ENCODE measurements at places on chromosomes 5 and 9.

GRCh38 chr5:126104341-126104740 is 318.9 kb upstream of the GRAMD2B start:
- no peak for DNase-seq

DNA sequence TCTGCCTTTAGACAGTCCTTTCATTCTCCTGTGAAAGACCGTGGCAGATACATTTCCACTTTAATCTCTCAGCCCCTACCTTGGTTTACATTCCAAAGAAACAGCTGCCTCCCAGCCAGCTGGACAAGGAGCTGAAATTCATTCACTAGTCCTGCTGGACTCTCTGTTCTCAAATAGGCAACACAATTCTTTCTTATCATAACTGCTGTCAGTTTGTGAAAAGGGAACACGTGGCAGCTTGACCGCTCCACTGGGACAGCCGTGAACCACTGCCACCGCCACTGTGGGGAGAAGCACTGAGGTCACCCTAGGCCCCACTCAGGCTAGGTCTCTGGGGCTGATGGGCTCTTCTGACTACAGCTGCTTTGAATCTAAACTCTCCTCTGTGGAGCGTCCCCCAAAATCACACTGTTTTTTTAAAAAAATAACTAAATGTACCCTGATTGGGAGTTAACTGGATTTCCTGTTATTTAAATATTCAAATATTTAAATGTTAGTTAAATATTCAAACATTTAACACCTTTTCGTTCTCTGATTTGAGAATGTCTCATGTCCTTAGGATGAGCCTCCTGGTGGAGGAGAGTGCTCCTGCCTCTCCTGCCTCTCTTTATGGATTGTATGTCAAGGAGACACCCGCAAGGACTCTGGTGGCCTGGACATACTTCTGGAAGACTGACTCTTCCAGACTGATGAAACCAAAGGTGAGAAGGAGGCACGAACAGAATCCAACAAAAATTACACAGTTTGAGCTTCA is 120.1 kb downstream of the BOD1 start:
- no peak for DNase-seq

- DNase-seq: no peak
These were observed 81.6 kb downstream of the NREP start for GRCh38 chr5:111675201-111675934.

DNA sequence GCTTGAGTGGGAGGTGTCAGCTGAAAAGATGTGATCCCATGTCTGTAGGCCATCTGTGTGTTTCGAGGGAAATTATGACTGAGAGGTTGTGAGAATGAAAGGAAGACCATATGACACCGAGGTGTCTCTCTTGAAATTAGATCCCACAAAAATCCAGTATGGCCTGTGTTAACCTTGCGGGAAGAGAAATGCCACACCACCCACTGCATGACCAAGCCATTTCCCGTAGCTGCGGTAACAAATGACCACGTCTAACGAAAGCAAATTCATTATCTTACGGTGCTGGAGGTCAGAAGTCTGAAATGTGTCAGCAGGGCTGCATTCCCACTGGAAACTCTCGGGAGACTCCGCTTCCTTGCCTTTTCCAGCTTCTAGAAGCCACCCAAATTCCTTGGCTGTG is 11.6 kb downstream of the C9orf57 start:
- no peak for DNase-seq

DNA sequence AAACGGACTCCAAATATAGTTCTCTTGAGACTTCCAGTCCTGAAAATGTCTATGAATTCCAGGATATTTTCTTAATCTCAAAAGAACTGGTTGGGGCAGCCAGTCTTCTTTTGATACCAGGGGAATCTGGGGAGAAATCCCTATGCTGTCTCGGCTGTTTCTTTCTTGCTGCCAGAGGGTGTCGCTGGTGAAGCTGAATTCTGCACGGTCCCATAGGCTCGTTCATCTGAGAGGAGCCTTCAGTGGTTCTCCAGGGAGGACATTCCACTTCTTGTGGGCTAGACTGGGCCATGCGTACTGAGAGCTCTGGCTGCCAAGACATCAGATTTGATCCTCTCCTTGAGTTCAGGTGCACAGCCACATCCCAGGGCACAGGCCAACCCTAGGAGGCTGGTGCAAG is 155.0 kb upstream of the CLINT1 start:
- no peak for DNase-seq

GRCh38 chr9:26170190-26170589 is 491.9 kb upstream of the TUSC1 start:
- no peak for DNase-seq

- peak; percentile 91 for DNase-seq
These were observed 207.1 kb downstream of the C9orf50 start for GRCh38 chr9:129413537-129414376.

DNA sequence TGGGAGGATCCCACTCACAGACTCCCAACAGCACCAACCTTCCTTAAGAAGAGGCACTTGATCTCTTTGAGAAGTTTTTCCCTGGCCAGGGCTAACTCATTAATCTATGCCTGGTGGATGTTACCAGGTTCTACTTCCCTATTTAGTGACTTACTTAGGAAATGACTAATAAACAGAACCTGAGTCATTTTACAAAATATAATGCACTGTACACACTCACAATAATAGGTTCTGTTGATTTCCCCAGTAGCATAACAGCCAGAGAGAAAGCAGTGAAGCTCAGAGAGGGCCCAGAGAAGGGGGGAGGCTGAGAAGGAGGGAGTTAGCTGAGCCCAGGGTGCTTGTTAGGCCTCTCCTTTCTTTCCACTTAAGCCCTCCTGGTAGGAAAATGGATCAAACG is 27.1 kb downstream of the FRMD3 start:
- DNase-seq: no peak

DNA sequence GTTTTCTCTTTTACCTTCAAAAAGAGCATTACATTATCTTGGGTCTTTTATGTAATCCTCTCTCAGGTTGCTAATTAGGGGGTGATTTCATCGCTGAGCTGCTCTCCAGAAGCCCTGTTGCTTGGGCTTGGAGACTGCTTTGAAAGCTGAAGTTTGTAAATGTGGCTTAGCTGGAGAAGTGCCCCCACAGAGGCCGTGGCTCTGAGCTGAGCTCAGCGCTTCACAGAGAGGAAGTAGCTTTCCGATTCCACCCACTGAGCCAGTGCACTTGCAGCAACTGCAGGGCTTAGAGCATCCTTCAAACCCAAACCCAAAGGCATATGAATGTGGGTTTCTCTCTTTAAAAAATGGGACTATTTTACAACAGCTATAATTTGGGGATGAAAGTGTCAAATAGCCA is 13.7 kb upstream of the NXNL2 start:
- no peak for DNase-seq

DNA sequence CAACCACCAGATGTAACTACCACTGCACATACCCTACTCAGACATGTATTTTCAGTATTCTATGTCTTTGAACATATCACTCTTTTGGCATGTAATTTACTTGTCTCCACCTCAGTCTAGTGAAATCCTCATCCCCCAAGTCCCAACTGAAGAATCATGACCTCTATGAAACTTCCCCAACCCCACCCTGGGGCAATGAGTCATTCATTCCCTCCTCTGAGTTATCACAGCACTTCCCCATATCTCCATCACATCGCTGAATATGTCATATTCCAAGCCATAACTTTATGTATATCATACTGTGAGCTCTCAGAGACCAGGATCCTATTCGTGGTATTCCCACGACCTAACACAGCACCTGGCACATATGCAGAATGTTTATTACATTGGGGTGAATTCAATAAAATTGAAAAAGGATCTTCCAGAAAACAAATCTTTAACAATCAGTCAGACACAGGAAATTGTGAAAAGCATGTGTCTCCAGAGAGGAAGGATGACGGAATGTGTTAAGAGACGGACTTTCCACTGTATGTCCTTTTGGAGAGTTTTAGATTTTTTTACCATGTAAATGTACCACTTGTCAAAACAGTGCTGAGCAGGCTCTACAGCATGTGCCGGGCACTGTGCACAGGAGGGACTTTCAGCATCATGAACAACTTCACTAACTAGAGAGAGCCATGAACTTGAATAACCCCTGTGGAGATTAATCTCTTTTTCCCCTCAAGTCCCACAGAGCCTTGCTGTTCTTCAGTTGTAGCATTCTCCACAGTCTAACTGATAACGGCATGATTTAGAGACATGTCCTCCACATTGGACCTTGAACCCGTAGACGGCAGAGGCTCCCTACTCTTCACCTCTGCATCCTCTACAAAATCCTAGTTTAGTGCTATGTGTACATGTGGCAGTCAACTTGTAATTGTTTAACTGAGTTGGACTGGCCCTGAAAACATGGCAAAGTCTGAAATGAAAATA is 213.5 kb downstream of the GLIS3 start:
- no peak for DNase-seq

GRCh38 chr5:115898656-115899055 is 56.9 kb downstream of the AP3S1 start:
- DNase-seq: no peak

Data from AG09319 (cell line).